ENCODE measurements at places on chromosomes 13 and 19.

GRCh38 chr19:7852851-7853769 lies 21.1 kb downstream of the PRR36 start:
- peak; percentile 33 for DNase-seq

GRCh38 chr13:102654756-102655155 lies 40.1 kb downstream of the METTL21C start:
- DNase-seq = no peak

DNA sequence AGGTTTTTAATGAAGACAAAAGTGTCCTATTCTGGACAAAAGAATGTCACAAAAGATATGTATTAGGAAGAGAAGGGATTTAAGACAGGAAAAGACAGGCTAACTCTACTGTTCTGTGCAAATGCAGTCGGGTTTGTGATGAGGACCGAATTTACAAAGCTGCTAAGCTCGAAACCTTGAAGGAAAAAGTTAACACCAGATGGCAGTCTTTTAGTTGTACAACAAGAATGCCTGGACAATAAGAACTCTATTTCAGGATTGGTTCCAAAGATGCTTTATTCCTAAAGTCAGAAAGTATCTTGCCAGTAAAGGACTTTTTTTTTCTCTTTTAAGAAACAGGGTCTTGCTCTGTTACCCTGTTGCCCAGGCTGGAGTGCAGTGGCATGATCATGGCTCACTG lies 51.1 kb downstream of the HS6ST3 start:
- no peak for DNase-seq

- DNase-seq = no peak
These were observed 1.7 kb upstream of the GALP start for GRCh38 chr19:56174086-56174485.

- peak; percentile 0 for DNase-seq
These were observed at the start of gene LACC1 for GRCh38 chr13:43879755-43880181. Gene LACC1, plus strand, starts transcription at chr13:43879904. Its CDS starts 1,082 bp downstream, at chr13:43880986.

- DNase-seq = peak; percentile 40
These were observed 14.7 kb downstream of the TLE5 start for GRCh38 chr19:3047496-3048189.

DNA sequence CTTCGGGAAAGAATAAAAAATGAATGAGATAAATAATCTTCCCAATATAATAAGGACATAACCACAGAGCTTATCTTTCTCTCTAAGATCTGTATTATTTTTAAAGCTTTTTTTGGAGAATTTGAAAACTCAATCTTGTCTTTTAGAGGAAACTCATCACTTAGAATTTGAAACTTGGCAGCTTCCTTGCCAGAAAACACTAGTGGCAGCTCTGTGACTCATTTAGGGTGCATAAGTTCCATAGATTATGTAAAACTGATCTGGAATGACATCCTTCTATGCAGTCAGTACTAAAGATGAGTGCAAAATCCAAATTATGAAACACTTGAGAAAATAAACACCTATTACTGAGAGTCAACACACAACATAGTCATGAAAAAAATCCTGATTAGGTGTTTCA lies 848.0 kb downstream of the DACH1 start:
- no peak for DNase-seq

DNA sequence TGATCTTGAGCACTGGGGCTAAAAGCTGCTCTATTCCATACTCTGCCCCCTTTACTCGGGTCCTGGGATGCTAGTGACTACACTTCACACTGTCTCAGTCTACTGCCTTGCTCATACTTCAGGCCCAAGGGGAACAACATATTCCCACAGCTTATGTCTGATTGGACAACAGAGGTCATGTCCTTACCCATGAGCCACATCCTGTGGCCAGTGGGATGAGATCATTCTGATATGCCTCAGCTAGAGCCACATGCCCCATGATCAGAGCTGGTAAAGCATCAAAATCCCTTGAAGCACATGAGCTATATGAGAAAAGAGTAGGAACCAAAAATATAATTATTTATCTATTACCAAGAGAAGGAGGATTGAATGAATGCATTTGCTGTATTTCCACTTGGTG lies 290.1 kb upstream of the TSHZ3 start:
- DNase-seq = no peak

- DNase-seq = no peak
These were observed 460.8 kb downstream of the TBC1D4 start for GRCh38 chr13:75021151-75021550.

DNA sequence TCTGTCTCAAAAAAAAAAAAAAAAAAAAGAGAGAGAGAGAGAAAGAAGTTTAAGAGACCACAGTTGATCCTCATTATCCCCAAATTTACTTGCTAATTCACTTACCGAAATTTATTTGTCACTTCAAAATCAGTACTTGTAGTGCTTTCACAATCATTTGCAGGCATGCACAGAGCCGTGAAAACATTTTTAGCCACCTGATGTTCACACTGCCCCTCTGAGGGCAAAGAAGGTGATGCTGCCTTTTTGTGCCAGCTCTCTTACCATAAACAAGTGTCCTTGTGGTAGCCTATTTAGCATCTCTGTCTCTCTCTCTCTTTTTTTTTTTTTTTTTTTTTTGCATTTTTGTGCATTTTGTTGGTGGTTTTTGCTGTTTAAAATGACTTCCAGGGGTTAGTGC lies 24.1 kb upstream of the CASP14 start:
- no peak for DNase-seq

DNA sequence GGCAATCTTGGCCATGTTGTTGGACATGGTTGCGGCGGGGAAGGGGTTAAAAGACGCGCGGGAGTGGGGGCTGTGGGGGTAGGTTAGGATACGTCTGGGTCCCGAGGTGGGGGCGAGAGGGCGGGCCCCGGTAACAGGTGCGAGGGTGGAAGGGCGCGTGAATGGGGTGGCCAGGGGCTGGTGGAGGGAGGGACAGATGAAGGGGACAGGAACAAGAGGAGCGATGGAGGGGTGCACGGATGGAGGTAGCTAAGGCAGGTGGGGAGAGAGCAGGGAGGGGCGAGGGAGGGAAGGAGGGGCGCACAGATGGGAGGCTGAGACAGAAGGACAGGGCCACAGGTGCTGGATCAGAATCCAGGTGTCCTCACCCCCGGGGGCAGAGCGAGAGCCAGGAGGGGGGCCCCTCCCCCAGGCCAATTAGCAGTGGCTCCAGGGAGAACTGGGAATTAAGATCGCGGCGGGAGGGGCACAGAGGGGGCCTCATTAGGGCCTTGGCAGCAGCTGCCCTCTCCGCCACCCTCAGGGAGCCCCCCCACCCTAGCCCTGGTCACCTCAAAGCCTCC lies 1.3 kb downstream of the GNG8 start:
- no peak for DNase-seq

- DNase-seq = peak; percentile 26
These were observed at the start of gene BTBD2 for GRCh38 chr19:2015608-2015950. Gene BTBD2, minus strand, starts transcription at chr19:2015714. Its CDS starts 11 bp downstream, at chr19:2015703.

- peak; percentile 32 for DNase-seq
These were observed 6.7 kb downstream of the RGCC start for GRCh38 chr13:41463838-41464602.

GRCh38 chr13:84645196-84646012 lies 763.1 kb upstream of the SLITRK1 start:
- no peak for DNase-seq

GRCh38 chr13:79311386-79311785 lies 94.7 kb downstream of the RBM26 start:
- no peak for DNase-seq

GRCh38 chr19:18029617-18030338 lies 21.8 kb downstream of the ARRDC2 start:
- no peak for DNase-seq

DNA sequence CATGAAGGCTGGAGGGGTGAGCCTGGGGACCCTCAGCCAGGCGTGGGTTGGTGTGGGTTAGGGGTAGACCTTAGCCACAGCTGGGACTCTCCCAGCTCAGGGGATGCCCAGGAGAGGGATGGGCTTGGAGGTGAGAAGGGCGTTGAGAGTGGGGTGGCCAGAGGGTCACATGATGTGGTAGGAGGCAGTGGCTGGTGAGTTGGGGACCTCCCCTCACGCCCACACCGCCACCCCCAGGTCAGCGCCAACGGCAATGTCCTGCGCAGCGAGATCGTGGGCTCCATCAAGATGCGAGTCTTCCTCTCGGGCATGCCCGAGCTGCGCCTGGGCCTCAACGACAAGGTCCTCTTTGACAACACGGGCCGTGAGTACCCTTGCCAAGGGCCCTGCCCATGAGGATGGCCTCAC lies 28.5 kb downstream of the AP1M1 start:
- DNase-seq = no peak

- DNase-seq = no peak
These were observed 76.3 kb downstream of the ZNF536 start for GRCh38 chr19:30448386-30449077.

- DNase-seq = no peak
These were observed 3.9 kb downstream of the EEF2 start for GRCh38 chr19:3981373-3981735.

GRCh38 chr13:85993567-85993966 lies 194.3 kb upstream of the SLITRK6 start:
- DNase-seq = no peak

DNA sequence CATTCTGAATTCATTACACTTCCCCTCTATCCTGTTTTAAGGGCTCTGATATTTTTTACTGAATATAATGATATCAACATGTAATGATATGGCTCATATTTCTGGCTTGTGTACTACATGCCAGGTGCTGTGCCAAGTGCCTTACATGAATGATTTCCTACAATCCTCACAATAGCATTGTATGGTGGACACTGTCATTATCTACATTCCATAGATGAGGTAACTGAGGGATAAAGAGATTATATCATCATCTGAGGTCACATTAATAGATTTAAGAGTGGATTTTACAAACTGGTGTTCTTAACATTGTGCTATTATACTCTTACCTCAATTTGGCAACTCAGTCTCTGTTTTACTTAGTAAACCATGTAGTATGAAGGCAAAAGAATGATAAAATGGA lies 502.0 kb downstream of the LIG4 start:
- DNase-seq = no peak

GRCh38 chr19:5139583-5140325 lies 170.8 kb downstream of the KDM4B start:
- DNase-seq = no peak

DNA sequence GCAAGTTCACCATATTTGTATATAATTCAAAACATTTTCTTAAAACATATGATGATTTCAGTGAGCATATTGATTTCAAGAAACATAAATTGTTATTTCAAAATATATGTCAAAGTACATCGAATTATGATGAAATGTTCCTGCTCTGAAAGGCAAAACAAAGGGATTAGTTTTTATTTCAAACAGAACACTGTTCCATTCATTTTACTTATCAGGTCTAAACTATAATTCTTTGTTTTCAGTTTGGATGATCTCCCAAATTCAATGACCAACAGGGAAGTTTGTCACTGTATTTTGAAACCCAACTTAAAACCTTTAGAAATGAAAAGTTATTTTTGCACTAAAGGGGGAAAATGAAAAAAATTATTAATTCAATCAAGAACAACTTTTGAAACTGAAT lies 610.2 kb downstream of the SLITRK1 start:
- no peak for DNase-seq

- DNase-seq = no peak
These were observed 1.3 kb upstream of the SNAPC2 start for GRCh38 chr19:7918615-7919421.

- DNase-seq = no peak
These were observed 308.8 kb upstream of the PCDH9 start for GRCh38 chr13:67538906-67539305.

- no peak for DNase-seq
These were observed 88.9 kb upstream of the NBEA start for GRCh38 chr13:34853161-34853560.

DNA sequence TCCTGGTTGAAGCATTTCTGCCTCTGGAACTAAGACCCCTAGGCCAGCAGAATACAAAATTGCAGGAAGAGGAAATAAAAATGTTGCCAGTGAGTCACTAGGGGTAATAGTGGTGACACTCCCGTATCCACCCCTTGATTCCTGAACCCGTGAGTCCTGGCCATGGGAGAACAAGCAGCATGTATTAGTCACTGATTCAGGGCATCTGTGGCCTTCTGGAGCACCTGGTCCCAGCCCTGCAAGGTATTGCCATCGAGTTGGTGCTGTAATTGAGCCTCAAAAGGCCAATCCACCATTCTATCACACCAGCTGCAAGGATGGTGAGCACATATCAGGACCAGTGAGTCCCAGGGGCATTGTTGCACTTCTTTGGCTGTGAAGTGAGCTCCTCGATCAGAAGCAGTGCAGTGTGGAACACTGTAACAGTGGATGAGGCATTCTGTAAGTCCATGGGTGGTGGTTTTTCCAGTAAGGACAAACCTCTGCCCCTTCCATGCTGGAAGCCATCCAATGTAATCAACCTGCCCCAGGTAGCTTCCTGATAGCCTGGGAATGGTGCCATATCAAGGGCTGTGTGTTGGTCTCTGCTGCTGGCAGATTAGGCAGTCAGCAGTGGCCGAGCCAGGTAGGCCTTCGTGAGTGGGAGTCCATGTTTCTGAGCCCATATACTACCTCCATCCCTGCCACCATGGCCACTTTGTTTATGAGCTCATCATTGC lies 39.6 kb downstream of the C1QTNF9 start:
- DNase-seq = no peak

DNA sequence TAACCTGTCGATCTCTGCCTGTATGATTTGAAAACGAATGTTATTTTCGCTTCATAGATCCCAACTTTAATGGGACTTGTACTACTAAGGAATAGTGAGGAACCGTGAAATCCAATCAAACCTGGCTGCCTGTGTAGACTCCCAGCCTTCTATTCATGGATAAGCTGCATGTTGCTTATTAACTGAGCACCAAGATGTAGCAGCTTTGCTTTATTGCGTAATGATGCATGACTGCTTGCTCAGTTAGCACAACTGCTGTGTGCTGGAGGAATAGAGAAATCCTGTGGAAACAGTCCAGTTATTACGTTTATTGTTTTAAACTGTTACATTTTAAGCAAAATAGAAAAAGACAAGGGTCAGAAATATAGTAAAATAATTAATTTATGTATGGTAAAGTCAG lies 108.2 kb downstream of the SHISA2 start:
- DNase-seq = no peak

DNA sequence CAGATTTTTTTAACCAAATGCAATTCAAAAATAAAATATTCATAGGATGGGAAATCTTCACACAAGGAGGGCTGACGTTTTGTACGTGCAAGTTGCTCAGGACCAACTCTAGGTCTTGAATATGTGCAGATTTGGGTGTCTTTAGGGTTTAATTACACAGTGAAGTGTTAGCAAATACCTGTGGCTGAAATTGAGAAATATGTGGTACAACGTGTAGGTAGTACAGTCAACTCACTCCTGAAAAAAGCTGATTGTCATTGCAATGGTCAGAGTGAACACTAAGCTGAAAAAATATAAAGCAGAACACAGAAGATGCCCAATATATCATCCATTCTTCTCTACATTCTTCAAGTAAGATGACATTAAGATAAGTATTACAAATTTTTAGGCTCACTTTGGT lies 314.3 kb downstream of the SLITRK1 start:
- no peak for DNase-seq
